Heart left ventricle (tissue), 16 donors: ENCODE measurements at places on chromosomes 5 and 9. TPM values are rescaled to one million over a fixed set of nuclear protein-coding genes. Genes with fewer than 3 reads are reported as not detected.
A peak's percentile ranks its signal among the peaks of the same experiment; 100 is the strongest.

- no peaks in the 10 kb centered on the region for H3K36me3 ChIP-seq
- no peak for DNase-seq
- H3K4me1 ChIP-seq: no peaks in the 10 kb centered on the region
- H3K27me3 ChIP-seq: no peaks in the 10 kb centered on the region
Measured at GRCh38 chr9:117156144-117156688, 258.6 kb downstream of the ASTN2 start.

DNA sequence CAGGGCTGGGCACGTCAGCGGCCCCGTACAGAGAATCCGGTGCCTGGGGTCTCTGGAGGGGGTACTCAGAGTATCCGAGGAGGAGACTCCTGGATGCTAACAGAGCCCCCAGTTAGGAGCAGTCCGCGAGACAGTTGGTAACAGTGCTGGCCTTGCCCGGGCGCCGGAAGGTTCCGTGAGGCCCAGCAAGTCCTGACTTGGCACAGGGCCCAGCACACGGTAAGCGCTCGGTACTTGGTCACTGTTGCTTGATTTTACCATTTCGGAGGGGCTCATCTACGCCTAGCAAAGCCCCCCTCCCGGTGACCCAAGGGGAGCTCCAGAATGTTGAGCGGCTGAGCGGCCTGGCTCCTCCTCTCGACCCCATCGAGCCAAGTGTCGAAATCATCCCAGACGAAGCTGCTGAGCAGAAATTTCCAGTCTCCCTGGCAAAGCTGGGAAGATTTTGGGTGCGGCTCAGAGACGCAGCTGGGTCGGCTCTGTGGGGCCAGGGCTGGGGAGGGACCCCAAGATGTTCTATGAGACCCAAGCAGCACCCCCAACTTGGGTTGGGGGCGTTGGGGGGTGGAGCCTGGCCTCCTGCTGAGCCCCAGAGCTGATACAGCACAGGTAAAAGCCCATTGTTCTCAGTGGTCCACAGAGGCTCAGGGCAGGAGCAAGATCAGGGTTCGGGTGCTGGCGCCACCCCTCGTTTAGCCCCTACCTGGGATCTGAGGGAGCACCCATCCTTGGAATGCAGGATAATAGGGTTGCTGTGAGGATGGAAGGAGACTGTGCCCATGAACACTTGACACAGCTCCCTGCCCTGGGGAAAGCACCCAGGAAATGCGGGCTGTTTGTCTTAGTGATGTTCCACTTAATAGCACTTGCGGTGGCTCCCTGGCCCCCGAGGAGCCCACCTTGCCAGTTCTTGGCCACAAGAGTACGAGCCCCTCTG is 137.2 kb downstream of the C9orf50 start:
- H3K27ac ChIP-seq: peak overlapping the region; percentile 100
- H3K4me3 ChIP-seq: peak overlapping the region; percentile 69
- H3K36me3 ChIP-seq: no peaks in the 10 kb centered on the region

- H3K36me3 ChIP-seq: no peaks in the 10 kb centered on the region
- H3K27ac ChIP-seq: no peak overlapping the region
- H3K4me3 ChIP-seq: no peak overlapping the region
- H3K27me3 ChIP-seq: peaks cover 39% of the 10 kb centered on the region
- no peak for DNase-seq
Measured at GRCh38 chr9:136187683-136188586, 17.0 kb downstream of the LHX3 start.

- no peaks in the 10 kb centered on the region for H3K36me3 ChIP-seq
- H3K27me3 ChIP-seq: no peaks in the 10 kb centered on the region
- no peak overlapping the region for H3K4me3 ChIP-seq
- H3K27ac ChIP-seq: no peak overlapping the region
- DNase-seq: no peak
- H3K4me1 ChIP-seq: no peaks in the 10 kb centered on the region
Measured at GRCh38 chr5:1165864-1166263, 35.5 kb upstream of the SLC6A19 start.

The FAM169A gene
- total RNA-seq: 2.6 TPM
